ENCODE measurements at places on chromosomes 11 and 22.
A peak's percentile ranks its signal among the peaks of the same experiment; 100 is the strongest.

DNA sequence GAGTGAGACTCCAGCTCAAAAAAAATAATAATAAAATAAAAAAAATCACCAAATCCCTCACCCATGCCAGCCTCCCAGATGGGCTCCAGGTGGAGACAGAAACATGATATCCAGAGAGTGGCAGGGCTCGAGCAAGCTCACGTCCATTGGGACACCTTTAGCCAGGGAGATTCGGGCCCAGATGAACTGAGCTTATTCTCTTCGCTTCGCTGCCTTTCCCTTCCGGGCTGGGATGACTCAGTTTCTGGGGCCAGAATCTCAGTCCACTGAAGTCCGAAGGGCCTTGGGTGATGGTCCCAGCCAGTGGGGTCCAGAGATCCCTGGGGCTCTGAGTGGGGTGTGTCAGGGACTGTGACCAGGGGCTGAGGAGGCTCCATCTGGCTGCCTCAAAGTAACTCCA, 23.0 kb upstream of the MYEOV start:
- no peak for DNase-seq

GRCh38 chr22:27024982-27025381, 367.6 kb downstream of the MIAT start:
- no peak for DNase-seq

DNA sequence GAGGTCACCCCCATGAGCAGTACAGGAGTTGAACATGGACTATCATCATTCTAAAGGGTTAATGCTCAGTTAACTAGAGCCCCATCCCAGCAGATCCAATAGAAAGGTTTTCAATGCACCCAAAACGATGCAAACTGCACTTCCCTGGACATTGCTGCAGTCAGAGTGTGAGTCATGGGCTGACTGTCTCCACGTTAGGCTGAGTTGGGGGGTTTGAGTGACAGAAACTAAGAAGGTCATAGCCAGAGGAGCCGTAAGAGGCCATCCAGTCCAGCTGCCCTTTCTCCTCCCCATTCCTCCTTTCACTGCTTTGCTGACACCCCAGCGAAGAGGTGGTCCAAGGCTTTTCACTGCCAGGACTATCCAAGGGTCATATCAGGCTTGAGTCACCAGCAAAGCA, 10.5 kb upstream of the OR2AT4 start:
- no peak for DNase-seq

GRCh38 chr22:43823353-43823908, 11.3 kb upstream of the EFCAB6 start:
- DNase-seq, result no peak

GRCh38 chr11:89235976-89236375, 58.3 kb downstream of the TYR start:
- no peak for DNase-seq

GRCh38 chr11:1152316-1153104, 5.2 kb upstream of the MUC5AC start:
- DNase-seq, result no peak

- no peak for DNase-seq
These were observed 119.0 kb downstream of the LDLRAD3 start for GRCh38 chr11:36062796-36063365.

DNA sequence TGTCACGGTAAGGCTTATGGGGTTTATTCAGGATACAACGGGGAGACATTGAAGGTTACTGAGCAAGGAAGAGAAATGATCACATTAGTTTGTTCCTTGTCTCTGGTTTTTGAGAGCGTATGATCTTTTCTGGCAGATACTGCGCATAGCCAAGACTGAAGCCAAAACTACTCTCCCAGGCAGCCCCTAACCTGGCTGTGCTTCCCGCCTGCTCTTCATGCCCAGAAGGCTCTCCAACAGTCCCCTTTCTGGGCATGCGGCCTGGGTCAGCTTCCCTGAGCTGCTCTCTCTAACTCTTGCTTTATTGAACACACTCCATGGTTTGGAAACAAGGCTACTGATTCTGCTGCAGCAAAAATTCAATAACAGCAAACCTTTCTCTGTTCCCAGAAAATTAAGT, 306.6 kb downstream of the BUD13 start:
- no peak for DNase-seq

DNA sequence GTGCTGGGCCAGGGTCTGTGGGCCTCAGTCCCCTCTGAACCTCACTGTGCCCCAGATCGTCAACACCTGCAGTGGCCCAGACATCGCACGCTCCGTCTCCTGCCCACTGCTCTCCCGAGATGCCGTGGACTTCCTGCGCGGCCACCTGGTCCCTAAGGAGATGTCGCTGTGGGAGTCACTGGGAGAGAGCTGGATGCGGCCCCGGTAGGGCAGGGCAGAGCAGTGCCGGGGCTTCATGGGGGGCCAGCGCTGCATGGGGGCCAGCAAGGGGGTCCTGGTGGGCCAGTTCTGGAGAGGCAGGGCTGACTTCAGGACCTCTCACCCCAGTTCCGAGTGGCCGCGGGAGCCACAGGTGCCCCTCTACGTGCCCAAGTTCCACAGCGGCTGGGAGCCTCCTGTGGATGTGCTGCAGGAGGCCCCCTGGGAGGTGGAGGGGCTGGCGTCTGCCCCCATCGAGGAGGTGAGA, 16.3 kb downstream of the EPS8L2 start:
- no peak for DNase-seq

- no peak for DNase-seq
These were observed 44.1 kb upstream of the E2F8 start for GRCh38 chr11:19284881-19285280.

GRCh38 chr11:107259811-107260221, 197.8 kb downstream of the CWF19L2 start:
- DNase-seq, result no peak

DNA sequence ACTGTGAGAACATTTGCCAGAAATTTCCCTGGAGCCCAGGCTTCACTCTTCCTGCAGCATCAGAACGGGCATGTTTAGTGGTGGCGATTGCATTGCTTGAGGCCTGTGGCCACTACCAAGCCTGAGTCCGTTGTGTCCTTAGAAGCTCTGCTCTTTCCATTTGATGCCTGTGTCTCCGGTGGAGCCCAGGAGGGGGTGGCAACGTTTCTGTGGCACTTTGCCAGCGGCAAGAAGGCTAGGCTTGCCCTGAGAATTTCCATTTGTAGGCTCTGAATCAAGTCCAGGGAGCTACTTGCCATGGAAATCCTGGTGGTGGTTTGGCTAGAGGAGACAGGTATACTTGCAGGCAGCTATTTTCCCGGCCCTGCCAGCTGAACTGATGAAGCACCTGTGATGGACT, 47.1 kb downstream of the ADAMTS8 start:
- DNase-seq, result no peak

DNA sequence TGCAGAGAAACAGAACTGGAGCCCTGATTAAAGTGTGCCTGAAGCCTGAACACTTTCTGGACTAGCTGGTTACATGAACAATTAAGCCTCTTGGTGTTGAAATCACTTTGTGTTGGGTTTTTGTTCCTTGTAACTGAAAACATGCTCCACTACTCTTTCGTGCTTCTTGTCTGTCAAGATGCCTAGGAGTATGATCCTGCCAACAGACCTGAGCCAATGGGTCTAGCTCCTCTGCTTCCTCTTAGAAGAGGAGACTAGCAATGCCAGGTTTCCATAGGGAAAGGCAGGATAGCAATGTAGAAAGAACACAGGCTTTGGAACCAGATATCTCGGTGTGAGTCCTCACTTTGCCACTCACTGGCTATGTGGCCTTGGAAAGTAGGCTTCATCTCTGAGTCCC, 40.3 kb downstream of the IRAG1 start:
- DNase-seq, result no peak

- peak; percentile 61 for DNase-seq
These were observed 407.3 kb downstream of the TMEM135 start for GRCh38 chr11:87444993-87445392.

DNA sequence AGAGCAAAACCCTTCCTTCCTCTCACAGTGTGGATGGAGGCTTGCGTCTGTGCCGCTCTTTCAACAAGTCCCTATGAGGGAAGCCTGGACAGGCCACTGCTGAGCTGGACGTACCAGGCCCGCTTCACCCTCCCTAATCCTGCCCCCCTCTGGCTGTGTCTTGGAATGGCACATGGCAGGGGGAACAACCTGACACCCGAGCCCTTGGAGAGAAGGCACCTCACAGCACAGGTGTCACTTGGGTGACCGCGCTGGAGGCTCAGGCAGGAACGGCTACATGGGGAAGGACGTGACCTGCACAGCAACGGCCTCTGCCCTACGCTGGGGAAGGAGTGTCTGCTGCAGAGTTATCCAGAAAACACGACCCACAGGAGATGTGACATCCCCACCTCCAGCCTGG, 11.0 kb downstream of the CARS1 start:
- no peak for DNase-seq

GRCh38 chr11:125694951-125695350, 14.3 kb upstream of the ACRV1 start:
- DNase-seq, result no peak

GRCh38 chr11:62217191-62217748, 8.8 kb downstream of the SCGB2A1 start:
- DNase-seq, result no peak

- no peak for DNase-seq
These were observed 201.4 kb downstream of the GRIA4 start for GRCh38 chr11:105811242-105811641.

DNA sequence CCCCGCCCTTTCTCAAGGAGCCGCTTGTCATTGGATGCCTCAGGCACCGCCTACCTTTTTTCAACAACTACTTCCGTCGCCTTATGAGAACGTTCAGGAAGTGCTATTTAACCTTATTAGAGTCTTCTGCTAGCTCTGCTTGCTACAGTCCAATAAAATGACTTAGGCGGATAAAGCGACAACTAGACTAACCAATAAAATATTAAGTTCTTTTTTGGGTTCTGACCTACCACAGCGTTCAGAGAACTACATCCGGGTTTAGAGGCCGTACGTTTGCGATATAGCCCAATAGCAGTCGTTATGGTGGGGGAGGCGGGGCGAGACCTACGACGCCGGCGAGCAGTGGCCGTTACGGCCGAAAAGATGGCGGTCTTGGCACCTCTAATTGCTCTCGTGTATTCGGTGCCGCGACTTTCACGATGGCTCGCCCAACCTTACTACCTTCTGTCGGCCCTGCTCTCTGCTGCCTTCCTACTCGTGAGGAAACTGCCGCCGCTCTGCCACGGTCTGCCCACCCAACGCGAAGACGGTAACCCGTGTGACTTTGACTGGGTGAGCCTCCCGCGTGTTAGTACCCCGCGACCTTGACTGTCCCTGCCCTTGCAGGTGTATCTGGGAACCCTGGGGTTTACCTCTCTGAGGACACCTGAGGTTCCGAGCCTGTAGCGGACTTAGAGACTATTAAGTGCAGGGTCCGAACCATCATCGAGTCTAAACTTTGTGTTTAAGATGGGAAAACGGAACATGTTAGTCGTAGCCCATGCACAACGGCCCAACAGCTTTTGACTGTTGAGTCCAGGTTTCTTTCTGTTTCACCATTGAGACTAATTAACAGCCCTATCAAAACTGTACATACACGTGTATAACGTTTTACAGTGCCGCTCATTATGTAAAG, at the start of gene TMX2:
TSS of gene TMX2 (plus strand) at position 338 of the 895 bp plus-strand sequence. CDS start at position 364, 26 bp downstream.
- DNase-seq, result peak; percentile 98

- DNase-seq, result peak; percentile 82
These were observed 301.1 kb downstream of the BUD13 start for GRCh38 chr11:116471608-116472256.

DNA sequence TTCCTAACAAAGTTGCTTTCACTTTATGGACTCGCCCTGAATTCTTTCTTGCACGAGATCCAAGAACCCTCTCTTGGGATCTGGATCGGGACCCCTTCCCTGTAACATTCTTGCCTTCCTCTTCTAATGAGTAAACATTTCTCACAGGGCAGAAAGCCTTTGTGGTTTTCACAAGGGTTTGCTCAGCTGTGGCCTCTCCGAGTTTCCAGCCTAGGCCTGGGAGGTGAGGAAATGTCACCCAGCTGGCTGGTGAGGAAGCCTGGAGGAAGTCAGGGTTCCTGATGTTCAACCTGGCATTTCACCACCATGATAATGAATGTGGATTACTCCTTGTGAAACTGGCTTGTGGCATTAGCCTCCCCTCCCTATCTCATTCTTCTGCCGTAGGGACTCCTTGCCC, 224.9 kb downstream of the DSCAML1 start:
- DNase-seq, result no peak

- DNase-seq, result no peak
These were observed 10.2 kb upstream of the P4HA3 start for GRCh38 chr11:74321487-74322188.

GRCh38 chr11:102064316-102064715, 17.1 kb downstream of the CFAP300 start:
- no peak for DNase-seq

DNA sequence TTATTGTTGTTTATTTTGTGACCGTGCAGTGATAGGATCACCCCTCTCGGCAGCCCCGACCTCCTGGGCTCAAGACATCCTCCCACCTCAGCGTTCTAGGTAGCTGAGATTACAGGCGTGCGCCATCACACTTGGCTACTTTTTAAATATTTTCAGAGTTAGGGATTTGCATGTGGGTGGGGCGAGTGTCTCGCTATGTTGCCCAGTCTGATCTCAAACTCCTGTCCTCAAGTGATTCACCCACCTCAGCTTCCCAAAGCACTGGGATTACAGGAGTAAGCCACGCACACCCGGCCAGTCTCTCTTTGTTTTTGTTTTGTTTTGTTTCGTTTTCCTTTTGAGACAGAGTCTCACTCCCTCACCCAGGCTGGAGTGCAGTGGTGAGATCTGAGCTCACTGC, 1.2 kb upstream of the INTS5 start:
- no peak for DNase-seq

- no peak for DNase-seq
These were observed 7.3 kb downstream of the CCDC88B start for GRCh38 chr11:64347193-64347867.

DNA sequence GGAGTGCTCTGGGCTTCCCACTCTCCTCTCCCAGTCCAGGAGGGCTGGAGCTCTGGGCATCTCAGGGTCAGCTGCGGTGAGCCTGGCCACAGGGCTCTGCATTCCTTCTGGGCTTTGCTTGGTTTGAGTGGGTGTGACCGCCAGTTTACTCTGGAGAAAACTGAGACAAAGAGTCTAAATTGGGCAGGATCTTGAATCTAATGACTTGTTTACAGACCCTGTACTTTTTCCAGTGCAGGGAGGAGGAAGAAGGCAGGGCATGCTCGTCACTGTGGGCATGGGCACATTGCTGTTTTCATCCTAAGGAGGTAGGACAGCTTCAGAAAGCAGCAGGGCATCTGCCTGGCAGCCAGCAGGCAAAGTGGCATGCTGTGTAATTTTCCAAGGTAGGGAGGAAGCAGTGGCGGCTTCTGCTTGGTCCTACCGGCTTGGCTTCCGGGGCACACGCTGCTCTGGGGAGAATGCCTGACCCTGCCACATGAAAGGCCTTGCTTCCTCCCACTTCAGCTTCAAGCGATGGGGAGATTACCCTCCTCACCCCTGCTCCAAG, 22.9 kb downstream of the FLI1 start:
- no peak for DNase-seq

- DNase-seq, result no peak
These were observed 187.7 kb upstream of the E2F8 start for GRCh38 chr11:19428206-19429002.

Data from fibroblast of skin of left biceps (primary cell).